ENCODE measurements at places on chromosomes 5 and 9. TPM values are rescaled to one million over a fixed set of nuclear protein-coding genes. Genes with fewer than 3 reads are reported as not detected.

Gene TMEM252
- not detected for total RNA-seq

Gene SIT1
- total RNA-seq = 0.26 TPM

Gene AHRR
- total RNA-seq = 0.17 TPM

Gene IFNA21
- total RNA-seq = not detected

Gene PCDHGA4
- total RNA-seq = 5.6 TPM

Gene UBAP2
- 27.7 TPM for total RNA-seq

Gene TUSC1
- 17.3 TPM for total RNA-seq

Gene BTNL3
- not detected for total RNA-seq

Gene SMIM33
- not detected for total RNA-seq

Gene SHC3
- total RNA-seq = 3.1 TPM
